ENCODE measurements at places on chromosomes 13 and 19.

DNA sequence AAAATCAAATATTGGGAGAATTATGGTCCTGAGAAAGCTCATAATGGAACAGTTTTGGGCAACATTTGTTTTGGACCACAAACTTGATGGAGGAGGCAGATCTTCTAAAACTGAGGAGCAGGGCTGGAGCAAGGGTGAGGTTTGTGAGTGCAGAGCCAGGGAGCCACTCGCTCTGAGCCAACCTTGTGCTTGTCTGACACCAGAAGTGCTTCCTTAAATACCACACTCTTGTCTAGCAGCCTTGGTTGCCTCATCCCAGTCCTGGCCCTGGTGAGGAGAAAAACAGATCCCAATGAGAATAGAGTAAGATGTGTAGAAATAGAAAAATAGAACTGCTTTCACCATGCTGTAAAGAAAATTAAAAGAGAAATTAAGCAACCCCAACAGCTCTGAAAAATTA lies 6.7 kb downstream of the ZNF317 start:
- DNase-seq: no peak

DNA sequence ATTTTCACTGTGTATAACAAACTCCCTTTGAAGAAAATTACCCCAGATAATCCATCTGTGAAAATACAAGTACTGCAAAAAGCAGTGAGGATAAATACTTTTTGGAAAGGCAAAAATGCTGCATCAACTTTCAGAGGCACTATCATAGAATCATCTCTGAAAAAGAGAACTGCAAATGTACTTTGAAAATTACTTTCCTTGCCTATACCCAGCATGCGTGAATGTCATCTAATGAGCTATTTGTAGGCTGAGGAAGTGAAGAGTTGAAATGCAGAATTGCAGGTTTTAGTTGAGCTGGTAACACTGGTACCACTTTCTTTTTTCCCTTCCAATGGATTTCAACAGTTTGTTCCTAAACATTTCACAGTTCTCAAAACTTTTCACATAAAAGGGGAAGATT lies 196.7 kb downstream of the TBC1D4 start:
- DNase-seq: no peak

GRCh38 chr19:6048348-6048747 lies 62.0 kb downstream of the RFX2 start:
- DNase-seq: no peak

GRCh38 chr19:2731181-2731995 lies 8.4 kb downstream of the SLC39A3 start:
- no peak for DNase-seq

DNA sequence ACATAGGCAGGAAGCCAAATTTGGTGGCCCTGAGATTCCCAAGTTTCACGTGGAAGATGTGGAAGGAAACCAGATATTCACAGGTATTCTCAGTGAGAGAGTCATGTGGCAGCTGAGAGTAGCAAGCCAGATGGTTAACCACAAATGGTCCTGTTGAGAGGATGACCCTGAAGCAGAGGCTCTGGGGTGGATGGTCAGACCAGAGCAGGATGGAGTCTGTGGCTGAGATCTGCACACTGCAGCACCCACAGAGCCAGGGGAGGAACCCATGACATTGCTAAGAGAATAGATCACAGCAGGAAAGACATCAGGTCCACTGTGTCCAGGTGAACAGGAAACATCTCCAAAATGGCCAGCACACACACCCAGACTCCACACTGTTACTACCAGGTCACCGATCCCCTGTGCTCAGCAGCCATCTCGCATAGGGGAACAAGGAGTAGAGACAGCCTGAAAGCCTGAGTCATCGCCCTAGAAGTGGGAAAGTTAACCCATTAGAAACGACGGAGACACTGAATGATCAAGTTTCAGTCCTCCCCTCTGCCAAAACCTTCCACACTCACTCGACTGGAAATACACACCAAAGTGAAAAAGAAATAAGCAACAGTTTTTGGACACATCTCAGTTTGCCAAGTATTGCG lies 160.0 kb downstream of the RBM26 start:
- no peak for DNase-seq

DNA sequence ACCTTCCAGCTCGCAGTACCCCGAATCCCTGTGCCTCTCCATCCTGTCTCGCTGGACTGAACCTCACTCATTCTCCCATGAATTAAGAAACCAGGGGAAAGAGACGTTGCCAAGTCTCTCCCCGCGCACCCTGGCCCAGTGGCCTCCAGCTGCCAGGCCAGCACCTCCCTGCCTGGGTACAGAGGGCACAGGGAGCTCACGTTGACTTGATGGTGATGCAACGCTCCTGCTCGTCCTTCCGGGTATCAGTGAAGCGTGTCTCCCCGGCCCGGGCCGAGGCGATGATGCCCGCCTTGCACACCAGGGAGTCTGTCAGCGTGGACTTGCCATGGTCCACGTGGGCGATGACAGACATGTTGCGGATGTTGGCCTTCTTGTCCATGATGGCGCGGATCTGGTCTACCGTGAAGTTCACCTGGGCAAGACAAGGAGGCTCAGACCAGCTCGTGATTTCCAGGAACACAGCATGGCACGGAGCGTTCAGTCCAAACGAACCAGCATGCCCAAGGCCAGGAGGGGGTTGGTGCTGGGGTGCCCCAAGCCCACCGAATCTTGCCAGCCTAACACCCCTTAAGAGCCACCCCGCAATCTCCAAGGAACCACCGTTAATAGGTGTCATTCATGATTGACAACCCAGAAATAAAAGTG lies 1.2 kb downstream of the EEF2 start:
- DNase-seq: no peak

DNA sequence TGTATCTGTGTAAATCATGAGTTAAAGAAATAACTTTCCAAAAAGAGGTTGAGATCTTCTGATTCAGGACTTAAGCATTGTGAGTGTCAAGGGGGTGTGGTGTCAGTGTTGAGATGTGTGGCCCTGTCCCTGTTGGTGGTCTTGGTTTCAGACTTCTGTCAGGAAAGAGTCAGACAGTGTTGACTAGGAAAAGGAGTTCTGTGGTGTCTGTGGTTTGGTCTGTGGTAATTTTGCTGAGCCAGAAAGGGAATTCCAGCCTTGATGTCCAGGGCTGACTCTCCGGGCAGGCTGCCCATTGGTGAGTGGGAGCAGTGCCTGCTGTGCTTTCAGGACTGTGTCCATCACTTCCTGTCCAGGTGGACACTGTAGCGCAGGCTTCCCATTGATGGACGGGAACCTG lies 39.8 kb upstream of the IGFL4 start:
- DNase-seq: peak; percentile 16

DNA sequence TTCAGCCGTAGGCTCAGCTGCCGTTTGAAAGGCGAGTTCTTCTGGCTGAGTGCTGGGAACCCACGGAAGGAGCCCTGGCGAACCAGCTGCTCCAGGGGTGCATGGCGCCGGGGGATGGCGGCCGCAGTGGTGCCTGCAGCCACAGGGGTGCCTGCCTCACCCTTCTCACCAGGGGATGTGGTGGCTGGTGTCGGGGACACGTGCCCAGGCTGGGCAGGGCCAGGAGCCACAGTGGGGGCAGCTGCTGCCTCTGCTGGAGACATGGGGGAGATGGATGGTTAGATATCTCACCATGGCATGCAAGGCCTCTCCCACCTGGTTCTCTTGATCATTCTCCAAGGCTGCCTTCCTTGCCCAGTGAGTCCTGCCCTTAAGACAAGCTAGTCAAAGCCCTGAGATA lies 17.1 kb downstream of the NUMBL start:
- no peak for DNase-seq

- no peak for DNase-seq
Observed at GRCh38 chr13:25179011-25179410, 6.9 kb upstream of the AMER2 start.

GRCh38 chr13:62357887-62358645 lies 942.4 kb upstream of the PCDH20 start:
- DNase-seq: peak; percentile 10

- no peak for DNase-seq
Observed at GRCh38 chr13:112172017-112172416, 105.1 kb downstream of the SOX1 start.

GRCh38 chr19:49758292-49758691 lies 4.8 kb downstream of the TSKS start:
- DNase-seq: peak; percentile 51

- no peak for DNase-seq
Observed at GRCh38 chr13:74530011-74530410, 395.8 kb upstream of the KLF12 start.

DNA sequence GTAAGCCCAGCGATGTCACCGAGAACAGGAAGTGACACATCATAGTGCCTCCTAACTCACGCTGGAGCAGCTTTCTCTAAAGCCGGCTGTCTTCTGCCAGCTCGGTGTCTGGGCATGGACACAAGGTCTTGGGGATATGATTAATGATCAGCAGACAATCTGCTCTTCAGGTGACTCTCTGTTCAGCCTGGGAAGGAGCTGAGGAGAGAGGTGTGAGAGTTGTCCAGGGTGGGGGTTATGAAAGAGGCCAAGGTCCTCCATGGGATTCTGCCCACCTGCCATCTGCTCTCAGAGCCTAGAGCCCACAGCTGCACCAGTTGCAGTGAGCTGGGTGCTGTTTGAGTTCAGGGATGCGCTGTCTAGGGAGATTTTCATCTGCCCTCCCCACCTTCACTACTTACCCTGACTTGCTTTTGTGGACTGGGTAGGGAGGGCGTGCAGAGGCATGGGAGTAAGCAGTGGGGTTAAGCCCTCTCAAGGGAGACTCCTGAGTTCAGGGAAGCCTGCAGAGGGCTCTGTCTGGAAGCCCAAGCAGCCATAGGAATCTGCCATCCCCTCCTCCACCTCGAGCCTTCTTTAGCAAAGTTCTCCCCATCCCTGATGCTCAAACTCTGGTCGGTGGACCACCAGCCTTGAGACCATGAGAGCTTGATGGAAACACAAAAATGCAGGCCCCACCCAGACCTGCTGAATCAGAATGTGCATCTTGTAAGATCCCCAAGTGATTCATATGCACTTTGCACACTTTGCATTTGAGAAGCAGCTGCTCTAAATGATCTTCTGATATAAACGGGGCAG lies 539.7 kb downstream of the RFC3 start:
- DNase-seq: no peak

- DNase-seq: peak; percentile 41
Observed at GRCh38 chr13:99312493-99312883, 5.3 kb upstream of the GPR183 start.

DNA sequence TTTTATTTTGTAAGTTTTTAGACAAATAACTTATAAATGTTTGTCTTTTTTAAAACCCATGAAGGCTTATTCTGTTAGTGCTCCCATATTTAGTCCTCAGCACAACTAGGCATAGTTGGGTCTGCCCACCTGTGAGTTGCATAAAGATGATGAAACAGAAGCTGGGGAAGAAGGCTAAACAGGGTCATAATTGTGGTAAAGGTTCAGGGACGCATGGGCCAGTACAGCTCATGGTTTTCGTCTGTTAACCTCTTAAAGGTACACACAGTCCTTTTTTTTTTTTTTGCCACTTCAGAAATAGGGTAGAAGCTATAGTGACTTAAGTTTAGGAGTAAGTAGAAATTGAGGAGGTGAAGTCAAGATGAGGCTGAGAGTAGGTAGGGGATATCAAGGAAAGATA lies 58.3 kb downstream of the TM9SF2 start:
- DNase-seq: no peak

DNA sequence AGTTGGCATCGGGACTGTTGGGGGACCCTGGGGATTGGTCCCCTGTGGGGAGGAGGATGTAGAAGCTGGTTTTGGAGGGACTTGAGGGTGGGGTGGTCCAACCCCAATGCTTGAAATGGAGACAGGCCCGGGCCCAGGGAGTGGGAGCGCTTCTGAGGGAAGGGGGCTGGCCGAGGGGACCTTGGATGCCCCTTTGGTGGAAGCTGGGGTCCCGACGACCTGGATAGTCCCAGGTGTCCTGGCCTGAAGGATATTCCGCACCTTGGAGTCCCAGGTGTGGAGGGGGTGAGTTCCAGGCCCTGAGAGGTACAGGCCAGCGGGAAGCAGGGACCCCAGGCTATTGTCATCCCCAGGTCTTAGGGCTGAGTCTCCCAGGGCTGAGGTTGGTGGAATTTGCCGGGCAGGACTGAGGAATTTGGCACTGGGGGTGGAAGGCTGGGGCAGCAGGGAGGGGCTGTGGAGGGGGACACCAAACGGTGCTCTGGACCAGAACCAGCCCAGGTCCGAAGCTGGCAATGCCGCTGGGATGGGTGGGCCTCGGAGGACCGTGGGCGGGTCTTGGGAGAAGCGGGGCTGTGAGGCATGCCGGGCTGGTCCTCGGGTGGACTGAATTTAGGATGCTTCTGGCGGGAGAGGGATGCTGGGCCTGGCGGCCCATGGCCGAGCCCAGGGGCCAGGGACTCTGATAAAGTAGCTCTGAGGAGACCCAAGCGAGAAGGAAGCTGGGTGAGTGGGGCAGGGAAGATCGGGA lies 1.8 kb downstream of the HDGFL2 start:
- DNase-seq: no peak

DNA sequence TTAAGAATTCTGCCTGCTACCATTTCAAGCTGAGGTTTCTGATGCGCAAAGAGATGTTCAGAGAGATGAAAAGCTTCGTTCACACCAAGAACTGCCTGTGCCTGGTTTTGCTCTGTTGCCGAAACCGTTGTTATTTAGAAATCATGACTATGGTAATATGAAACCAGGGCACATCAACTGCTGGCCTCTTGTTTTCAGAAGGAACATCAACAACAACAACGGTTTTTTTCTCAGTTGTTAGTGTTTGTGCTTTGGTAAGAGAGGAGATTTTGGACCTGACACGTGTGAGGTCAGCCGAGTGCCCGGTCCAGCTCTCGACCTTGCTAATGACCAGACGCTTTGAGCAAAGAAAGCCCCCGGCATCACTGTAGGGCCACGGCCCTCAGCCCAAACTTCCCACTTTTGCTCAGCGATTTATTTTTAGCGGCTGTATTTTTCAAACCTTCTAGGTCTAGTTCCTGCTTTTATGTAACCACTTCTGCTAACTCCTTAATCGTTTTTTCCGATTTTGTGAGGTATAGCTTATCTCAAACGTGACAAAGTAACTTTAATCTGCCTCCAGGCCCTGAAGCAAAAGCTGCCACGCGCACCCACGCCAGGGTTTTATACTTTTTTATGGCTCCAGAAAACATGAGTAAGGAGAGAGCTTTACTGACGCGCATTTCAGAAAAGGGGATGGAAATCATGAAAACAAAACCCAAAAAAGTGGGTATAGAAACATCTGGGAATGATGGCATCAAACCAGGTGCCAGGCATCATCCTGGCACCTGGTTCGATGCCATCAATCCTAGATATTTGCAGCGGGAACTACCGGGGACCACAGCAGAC lies 42.0 kb downstream of the KLF2 start:
- DNase-seq: no peak

DNA sequence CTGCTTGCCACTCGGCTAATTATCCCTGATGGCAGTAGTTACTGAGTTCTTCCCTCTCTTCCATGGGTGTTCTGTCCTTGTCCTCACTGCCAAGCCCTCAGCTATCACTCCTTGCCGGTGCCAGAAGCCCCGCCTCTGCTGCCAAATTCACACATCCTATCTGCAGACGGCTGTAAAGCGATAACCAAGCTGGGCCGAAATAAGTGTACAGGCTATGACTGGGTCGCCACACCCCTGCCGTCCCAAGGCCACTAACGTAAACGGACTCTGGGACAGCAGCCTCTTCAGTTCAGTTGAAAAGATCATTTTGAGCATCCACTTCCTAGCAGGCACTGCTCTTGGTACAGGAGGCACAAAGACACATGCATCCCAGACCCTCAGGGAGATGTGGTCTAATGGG lies 13.3 kb downstream of the SLC7A1 start:
- DNase-seq: no peak

GRCh38 chr19:33441277-33441699 lies 67.8 kb downstream of the CEBPG start:
- no peak for DNase-seq

All from brain pericyte (primary cell).